IPS DF 6.9 (cell line): ENCODE measurements at places on chromosomes 6 and 20.

GRCh38 chr6:17758119-17758518 is 51.4 kb upstream of the NUP153 start:
- no peak for DNase-seq

DNA sequence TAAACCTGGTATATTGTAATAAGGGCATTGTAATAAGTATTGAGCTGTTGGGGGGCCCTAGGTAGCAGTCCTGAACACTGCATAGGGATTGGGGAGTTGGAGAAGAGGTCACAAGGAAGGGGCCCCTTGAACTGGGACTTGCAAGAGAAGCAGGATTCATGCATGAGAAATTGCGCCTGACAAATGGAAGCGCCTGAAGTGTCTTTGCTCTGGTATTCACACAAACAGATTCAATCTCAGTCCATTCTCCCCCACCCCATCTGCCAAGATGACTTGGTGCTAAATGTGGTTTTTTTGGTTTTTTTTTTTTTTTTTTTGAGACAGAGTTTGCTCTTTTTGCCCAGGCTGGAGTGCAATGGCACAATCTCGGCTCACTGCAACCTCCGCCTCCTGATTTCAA is 87.1 kb downstream of the CAP2 start:
- DNase-seq = no peak

GRCh38 chr6:52305948-52306767 is 21.6 kb upstream of the MCM3 start:
- DNase-seq = no peak

GRCh38 chr20:44166477-44166876 is 20.5 kb downstream of the JPH2 start:
- DNase-seq = no peak

DNA sequence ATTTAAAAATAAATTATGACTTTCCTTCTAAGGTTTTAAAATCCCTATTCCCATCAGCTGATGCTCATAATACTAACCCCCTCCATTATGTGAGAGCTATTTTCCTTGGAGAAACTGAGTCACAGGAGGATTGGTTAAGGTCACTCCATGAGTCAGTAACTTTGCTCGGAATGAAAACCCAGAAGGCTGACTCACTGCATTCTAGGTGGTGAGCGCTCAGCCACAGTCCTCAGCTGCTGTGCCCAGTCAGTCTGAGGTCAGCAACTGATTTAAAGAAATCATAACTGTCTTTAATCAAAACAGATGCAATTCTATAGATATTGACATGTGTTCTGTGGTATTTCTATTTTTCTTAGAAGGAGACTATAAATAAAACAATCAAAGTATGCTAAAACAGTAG is 359.2 kb downstream of the GJA1 start:
- DNase-seq = no peak

DNA sequence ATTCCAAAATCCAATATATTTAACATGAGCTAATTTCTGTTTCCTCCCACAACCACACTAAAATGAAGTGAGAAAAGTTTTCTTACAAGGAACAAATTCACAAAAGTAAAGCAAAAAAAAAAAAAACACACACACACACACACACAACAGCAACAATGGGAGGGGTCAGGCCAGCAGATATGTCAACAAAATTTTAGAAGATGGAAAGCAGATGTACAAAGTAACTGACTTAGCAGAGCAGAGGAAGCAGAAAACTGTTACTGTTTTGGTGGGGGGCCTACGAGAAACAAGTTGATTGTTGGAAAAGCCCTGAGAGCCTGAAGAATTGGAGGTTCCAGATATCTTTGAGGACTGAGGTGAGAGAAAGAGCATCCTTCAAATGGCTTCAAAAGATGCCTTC is 11.7 kb downstream of the EPB41L2 start:
- DNase-seq = no peak

DNA sequence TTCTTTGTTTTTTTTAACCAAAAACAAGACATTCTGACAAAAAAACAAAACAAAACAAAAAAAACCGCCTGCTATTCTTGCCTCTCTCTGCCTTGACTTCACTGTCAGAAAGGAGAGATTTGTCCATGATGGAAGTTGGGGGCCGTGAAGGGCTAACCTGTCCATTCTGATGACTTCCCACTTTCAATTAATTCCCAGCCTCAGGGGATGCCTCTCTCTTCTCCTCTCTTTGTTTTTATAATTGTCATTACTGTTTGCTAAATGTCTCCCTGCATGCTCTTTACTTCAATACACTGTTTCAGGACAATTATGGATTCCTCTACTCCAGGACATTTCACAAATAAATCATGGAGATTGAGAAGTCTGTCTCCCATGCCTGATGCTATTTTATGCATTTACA is 130.5 kb upstream of the CNR1 start:
- DNase-seq = no peak

- DNase-seq = no peak
These were observed 27.4 kb downstream of the PMEPA1 start for GRCh38 chr20:57682184-57683101.

- no peak for DNase-seq
These were observed 58.7 kb downstream of the VEGFA start for GRCh38 chr6:43828711-43829110.

GRCh38 chr6:114063956-114064355 is 93.0 kb upstream of the HDAC2 start:
- DNase-seq = no peak

- DNase-seq = no peak
These were observed 54.7 kb downstream of the TRAM2 start for GRCh38 chr6:52522151-52522626.

- no peak for DNase-seq
These were observed 39.1 kb upstream of the BLCAP start for GRCh38 chr20:37566590-37567330.

DNA sequence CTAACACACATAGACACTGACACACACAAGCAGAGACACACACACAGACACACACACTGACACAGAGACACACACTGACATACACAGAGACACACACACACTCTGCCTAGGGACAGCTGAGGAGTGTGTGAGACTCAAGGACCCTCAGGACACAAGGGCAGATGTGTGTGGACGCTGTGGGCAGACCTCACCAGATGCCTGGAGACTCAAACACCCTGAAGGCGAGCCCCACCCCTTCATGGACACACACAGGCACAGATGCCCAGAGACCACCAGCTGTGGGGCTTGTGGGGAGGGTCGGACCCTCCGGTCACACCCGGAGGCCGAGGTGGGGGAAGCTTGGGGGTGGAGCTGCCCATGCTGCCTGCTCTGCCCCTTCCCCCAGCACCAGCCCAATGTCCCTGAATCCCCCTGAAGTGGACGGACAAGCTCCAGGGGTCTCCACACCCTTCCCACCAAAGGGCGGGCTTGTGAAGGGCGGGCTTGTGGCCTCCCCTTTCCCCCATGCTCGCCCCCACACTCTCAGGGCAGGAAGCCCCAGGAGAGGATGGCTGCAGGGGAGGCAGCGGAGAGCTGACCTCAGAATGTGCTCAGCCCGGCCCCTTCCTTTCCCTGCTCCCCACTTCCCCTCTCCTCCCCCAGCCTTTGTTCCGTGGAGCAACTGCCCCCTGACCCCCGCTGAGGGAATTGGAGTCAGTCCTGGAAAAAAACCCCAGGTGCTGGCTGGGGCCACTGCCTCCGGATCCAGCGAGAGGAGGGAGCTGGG is 13.9 kb upstream of the ABHD16B start:
- DNase-seq = peak; percentile 82

GRCh38 chr20:112396-112795 is 24.9 kb downstream of the DEFB125 start:
- DNase-seq = no peak
